ENCODE measurements at places on chromosomes 6 and 20.

- no peak for DNase-seq
Measured at GRCh38 chr6:115838763-115839401, 221.8 kb downstream of the FRK start.

GRCh38 chr20:12153628-12154027, 235.9 kb downstream of the BTBD3 start:
- no peak for DNase-seq

DNA sequence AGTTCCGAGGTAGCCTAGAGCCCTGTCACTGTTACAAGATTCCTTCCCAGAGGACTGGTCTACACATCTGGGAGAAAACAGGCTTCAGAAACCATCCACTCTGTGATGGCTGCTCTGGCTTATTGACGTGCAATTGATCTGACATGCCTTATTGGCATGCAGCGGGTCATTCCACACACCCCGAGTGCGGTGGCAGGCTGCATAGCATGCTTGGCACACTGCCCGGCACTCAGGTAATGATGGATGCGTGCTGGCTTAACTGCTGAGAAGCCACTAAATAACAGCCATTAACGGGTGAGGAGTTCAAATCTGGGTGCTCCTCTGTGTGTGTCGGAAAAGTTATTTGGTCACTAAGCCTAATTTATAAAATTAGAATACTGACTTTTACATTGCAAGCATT, 67.9 kb upstream of the CDH4 start:
- no peak for DNase-seq

- no peak for DNase-seq
Measured at GRCh38 chr20:14012671-14013070, 17.4 kb downstream of the MACROD2 start.

- no peak for DNase-seq
Measured at GRCh38 chr6:108446629-108447150, 114.0 kb upstream of the FOXO3 start.

DNA sequence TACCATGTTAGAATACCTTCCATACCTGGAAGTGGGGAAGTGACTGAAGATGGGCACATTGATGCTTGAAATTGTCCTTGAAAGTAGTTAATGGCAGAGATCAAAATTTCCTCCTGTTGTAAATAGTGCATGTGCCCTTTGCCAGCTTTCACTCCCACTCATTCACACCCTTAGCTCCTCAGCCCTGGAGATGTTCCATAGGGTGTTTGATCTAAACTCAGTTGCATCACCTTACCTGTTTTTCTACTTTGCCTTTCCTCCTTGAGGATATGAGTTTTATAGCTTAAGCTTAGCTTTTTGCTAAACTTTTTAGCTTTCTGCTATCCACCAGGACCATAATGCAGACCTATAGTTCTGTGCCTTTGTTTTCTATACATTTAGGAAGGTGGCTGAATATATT, 69.0 kb downstream of the CEP57L1 start:
- DNase-seq = no peak

GRCh38 chr20:21353236-21353635, 44.1 kb downstream of the NKX2-4 start:
- no peak for DNase-seq

DNA sequence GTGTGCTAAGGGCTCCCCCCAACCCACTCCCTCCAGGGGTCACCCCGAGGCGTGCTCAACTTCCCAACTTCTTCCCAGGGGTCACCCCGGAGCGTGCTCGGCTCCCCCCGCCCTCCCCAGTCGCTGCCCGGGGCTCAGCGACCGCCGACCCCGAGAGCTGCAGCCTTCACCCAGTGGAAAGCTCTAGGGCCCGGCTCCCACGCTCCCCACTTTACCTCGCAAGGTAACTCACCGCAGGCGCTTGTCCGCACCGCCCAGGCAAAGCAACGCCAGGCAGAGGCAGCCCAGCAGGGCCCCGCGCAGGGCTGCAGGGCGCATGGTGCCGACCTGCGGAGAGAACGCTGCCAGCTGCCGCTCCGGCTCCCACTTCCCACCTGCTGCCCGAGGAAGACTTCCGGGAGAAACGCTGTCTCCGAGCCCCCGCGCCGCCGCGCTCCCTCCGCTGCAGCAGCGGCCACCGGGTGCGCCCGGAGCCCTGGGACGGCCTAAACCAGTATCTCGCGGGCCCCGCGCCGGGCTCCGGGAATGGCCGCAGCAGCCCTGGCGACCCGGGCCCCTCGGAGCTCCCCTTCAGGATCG, 396 bp downstream of the RNASET2 start:
- DNase-seq = no peak

DNA sequence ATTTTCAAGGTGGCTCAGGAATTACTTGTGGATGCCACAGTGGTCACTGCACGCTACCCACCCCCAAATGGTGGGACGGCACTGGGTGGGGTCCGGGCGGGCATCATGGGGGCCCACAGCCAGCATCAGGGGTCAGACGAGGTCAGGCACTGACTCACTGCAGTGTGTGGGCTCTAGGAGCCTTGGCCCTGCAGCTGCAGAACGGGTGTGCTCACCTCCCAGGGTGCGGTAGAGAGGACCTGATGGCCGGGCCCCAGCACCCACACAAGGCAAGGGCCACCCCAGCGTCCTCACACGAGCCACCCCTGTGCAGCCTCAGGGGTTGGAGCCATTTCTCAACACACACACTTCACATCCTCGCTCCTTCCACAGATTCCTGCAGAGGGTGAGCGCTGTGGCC, 34.3 kb downstream of the KCNQ2 start:
- DNase-seq = no peak

- no peak for DNase-seq
Measured at GRCh38 chr20:50136822-50137599, 16.5 kb downstream of the PEDS1 start.

DNA sequence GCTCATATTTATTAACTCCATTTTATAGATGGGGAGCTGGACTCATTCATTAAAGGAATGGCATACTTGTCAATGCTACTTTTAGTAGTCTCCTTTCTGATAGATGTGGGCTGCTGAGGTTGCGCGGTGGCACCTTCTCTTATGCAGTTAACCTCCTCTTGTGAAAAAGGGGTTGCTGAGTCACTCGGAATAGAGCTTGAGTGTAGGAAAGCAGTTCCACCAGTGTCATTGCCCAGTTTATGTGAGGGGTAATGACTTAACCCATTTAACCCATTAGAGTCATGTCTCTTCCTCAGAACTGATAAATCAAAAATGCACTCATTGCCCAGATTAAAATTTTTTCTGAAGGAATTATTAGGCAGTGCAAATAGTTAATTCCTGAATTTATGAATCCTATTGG, 6.3 kb downstream of the MAPK14 start:
- DNase-seq = no peak

DNA sequence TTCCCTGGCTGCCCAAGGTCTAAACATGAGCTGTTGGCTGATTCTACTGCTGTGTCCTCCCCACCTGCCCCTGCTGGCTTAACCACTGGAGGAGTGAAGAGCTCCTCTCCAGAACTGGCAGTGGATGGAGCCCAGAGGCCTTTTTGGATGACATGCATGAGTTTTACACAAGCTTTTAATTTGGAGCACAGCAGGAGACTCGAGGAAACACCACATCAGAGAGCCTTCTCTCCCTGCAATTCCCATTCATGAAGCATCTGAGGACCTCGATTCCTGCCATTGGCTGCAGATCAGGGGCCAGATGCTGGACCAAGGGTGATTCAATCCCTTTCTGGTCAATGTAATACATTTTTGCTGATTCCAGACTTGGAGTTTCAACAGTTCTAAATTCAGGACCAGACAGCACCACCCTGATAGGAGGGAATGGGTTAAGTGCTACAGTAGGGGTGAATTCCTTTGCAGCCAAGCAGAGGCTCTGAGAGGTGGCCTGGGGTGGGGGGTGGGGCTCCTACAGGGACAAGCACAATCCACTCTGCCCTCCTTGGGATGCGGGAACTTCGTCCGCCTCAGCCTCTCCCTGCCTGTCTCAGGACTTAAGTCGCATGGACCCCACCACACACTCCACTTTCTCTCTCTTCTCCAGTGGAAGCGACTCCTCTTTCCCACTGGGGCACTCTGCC, 599 bp upstream of the PSORS1C1 start:
- DNase-seq = no peak

DNA sequence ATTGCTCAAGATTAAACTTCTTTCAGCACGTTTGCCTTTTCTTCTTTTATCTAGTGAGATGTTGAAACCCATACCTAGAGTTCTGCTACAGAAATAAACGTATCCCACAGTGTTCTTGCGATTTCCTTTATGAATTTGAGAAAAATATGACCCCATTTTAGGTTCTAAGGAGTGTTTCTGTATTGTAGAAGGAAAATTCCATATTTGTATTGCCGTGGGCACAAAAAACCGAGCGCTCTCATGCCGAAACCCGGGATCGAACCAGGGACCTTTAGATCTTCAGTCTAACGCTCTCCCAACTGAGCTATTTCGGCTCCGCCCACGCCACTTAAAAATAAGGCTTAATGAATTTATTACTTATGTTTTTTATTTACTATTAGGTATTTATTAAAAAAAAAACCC, 23.7 kb downstream of the ZNF311 start:
- peak; percentile 43 for DNase-seq

- no peak for DNase-seq
Measured at GRCh38 chr20:10312111-10312510, 93.5 kb downstream of the SNAP25 start.

DNA sequence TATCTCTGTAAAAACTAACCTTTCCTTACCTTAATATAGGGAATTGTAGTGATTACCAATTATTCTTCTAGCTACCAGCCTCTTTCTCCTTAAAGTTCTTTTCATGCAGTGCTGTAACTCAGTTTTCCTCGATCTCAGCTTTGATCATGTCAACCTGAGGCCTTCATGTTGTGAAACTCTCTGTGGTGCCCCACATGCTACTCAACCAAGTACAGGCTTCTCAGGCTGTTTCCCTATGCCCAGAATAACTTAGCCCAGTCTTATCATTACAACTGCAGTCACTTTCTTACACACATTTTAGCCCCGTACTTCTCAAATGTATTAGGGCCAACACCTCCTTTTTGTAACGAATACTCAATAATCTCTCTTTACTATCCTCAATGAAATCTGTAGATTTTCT, 90.1 kb upstream of the SUPT3H start:
- no peak for DNase-seq

DNA sequence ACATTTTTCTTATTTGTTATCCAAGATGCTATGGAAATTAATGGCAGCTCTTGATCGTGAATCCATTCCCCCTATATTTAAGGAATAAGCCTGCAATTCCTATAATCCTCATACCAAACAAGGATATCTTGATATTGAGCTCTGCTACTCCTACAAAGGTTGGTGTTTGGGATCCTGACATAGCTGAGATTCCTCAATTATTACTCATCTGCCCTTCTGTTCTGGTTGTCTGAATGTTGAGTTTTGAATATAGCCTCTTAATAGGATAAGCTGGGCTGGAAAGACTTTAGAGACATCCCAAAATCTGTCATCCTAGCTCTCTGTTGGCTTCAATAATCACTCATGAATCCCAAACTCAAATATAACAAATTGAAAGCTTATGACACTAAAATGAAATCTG, 49.9 kb downstream of the CLIC5 start:
- DNase-seq = no peak

- DNase-seq = no peak
Measured at GRCh38 chr6:13593103-13593502, 18.7 kb downstream of the SIRT5 start.

DNA sequence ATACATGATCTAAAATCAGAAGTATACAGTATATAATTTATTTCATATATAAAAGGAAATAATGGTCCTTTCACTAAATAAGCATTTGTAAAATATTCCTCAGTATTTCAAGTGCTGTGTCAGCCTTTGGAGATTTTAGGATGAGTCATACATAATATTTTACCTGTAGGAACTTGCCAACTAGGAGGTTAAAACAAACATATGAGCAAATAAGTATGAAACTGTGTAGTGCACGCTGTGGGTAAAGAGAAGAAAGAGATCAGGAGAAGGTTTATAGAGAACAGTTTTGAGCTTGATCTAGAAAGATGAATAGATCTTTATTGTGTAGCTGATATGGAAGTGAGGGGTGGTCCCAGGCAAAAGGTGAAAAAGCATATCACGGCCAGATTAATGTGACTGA, 169.9 kb upstream of the RNF217 start:
- no peak for DNase-seq

DNA sequence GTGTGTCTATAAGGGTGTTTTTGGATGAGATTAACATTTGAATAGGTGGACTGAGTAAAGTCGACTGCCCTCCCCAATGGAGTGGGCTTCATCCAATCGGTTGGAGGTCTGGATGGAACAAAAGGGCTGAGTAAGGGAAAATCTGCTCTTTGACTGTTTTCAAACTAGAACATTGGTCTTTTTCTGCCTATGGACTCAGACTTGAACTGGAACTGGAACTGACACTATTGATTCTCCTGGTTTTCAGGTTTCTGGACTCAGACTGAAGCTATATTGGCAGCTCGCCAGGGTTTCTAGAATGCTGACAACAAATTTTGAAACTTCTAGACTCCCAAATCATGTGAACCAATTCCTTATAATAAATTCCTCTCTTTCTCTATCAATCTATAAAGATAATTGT, 498.9 kb upstream of the EPHA7 start:
- DNase-seq = no peak

- no peak for DNase-seq
Measured at GRCh38 chr20:51190783-51191180, 167.9 kb upstream of the KCNG1 start.

DNA sequence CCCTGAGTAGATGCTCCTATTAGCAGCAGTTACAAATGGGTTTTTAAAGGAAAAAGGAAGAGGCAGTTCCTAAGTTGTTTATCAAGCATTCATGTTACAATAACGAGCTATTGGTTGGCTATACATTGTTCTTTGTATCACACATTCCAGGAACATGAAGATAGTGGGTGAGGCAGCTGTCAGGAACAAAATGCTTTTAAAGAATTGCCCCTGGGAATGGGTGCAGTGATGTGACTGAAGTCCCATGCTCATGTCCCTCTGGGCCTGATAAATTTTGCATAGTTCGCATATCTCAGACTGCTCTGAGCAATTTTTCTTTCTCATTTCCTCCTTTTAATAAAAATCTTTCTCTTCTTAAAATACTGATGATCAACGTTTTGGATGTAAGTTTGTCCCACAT, 3.7 kb downstream of the ENPP1 start:
- DNase-seq = no peak

DNA sequence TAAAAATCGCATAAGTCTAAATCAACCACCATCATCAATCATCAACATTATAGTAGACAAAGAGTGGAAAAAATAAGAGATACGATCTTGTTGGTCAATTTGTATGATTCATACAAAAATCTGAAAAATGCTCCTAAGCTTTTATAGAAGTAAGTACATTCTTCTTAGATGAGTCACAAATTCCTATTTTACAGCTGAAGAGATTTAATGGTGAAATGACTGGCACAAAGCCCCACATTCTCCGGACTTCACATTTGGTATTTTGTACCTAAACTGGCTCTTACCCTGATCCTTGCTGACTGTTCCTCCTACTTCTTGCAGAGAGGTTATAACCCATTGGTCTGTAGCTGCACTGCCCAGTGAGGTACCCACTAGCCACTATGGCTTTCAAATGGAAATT, 29.9 kb upstream of the PREP start:
- no peak for DNase-seq
